ENCODE measurements at places on chromosomes 12 and 14. TPM values are rescaled to one million over a fixed set of nuclear protein-coding genes. Genes with fewer than 3 reads are reported as not detected.

DNA sequence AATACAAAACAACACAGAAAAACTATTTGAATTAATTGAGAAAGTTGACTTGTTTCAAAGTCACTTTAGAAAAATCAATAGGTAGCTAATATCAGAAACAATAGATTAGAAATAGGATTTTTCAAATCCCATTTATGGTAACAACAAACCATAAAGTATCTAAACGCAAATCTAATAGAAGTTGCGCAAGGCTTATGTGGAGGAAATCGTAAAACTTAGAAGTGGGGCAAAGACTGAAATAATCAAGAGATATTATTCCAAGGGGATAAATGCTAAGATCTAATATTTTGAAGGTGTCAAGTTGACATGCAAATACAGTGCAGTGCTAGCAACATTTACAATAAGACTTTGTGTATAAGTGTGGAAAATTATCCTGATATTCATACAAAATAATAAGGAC lies 87.2 kb downstream of the TRHDE start:
- DNase-seq, result no peak

GRCh38 chr12:15863984-15864383 lies 18.2 kb upstream of the STRAP start:
- DNase-seq, result no peak

GRCh38 chr12:27652174-27652763 lies 44.0 kb upstream of the REP15 start:
- no peak for DNase-seq

Gene ARHGEF40
- 0.40 TPM for polyA plus RNA-seq

Gene AP5M1
- polyA plus RNA-seq, result 42.4 TPM

DNA sequence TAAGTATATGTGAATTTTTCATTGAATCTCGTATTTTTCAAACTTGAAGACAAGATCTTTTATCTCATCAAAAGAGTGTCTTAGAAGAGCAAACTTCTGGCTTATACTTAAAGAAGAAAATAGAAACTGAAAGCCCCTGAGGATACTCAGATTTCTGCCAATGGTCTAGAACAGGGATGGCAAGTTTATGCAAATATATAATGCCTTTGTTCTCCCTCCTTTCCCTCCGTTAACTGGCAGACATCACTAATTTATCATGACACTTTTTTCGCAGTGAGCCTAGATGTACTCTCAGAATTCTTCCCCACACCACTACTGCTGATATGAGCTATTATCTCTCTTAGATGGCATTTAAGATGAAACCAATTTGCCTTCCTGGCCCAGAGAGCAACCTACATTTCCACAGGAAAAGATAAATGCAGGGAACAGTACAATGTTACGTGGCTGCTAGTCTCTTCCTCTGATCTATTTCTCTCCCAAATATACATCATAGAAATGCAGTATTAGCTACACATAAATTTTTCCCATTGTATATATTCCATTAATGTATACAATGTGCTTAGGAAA lies 40.0 kb upstream of the DAAM1 start:
- no peak for DNase-seq

GRCh38 chr12:91126516-91126915 lies 15.2 kb upstream of the LUM start:
- no peak for DNase-seq

- no peak for DNase-seq
Observed at GRCh38 chr12:113425960-113426453, 3.8 kb downstream of the SDSL start.

DNA sequence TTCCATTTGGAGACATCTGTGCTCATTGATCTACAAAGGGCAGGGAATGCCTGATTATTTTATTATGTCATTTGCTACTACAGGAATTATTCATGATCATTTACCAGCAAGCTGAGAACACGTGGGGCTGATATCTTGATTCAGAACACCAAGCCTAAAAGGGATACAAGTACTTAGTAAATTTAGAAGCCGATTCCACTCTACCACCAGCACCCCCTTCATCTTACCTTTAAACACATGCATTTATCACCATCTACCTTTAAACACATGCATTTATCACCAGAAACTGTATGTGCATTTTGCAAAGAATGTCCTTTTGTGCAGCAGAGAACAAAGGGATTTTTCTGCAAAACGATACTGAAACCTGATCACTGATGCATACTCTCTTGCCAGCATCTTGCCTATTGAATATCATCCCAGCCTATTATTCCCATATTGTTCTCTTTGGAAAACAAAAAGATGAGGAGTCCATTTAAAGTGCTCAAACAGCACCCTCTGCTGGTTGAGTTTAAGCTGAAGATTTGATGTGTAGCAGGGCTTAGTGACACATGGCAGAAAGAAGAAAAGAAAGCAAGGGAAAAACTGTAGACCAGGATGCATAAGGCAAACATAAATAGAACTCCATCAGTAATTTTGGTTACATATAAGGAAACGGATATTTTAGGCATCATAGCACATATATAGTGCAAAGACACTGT lies 132.6 kb upstream of the PLEKHG7 start:
- peak; percentile 35 for DNase-seq

Gene TEX52
- not detected for polyA plus RNA-seq

Gene INHBC
- polyA plus RNA-seq, result not detected

Gene P2RX2
- not detected for polyA plus RNA-seq

Gene CAPZA3
- not detected for polyA plus RNA-seq

Gene PGF
- not detected for polyA plus RNA-seq

DNA sequence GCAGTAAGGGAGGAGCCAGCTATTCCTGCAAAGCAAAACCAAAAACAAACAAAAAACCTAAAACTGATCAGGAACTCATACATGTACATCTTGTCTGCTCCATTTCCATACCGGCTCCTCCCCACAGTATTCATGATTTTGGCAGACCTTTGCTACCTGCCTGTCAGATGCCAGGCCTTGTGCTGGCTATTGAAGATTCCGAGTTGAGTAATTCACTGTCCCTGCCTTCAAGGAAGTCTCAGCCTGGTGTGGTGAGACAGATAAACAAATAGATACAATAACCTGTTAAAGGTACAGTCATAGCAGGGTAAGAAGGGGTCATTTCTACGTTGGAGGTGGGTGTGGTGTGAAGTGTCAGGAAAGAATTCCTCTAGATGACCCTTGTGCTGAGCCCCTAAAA lies 42.7 kb downstream of the SUSD6 start:
- no peak for DNase-seq

DNA sequence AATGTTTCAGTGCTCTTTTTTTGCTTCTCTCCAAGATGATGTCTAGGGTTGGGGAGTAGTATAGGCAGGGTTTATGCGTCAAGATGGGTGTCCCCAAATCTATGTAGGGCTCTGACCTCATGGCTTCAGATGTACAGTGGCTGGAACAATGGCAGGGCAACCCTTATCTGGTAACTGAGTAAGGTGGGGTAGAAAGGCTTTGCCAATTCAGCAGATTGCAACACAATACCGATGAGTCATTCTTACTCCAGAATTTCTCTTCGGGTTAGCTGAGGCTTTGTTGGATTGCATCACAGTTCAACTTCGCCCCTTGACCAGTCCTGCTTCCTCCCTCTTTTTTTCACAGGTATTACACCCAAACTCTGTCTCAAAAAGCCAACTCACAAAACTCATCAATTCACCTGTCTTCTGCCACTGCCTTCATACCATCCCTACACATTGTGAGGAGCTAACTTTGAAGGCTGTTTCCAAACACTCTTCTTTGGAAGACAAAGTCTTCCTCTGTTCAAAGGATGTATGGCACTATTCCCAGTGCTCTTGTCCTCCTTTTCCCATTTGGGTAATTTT lies 190.2 kb upstream of the CNOT2 start:
- no peak for DNase-seq

GRCh38 chr14:51951656-51952055 lies 37.7 kb upstream of the RTRAF start:
- DNase-seq, result no peak

DNA sequence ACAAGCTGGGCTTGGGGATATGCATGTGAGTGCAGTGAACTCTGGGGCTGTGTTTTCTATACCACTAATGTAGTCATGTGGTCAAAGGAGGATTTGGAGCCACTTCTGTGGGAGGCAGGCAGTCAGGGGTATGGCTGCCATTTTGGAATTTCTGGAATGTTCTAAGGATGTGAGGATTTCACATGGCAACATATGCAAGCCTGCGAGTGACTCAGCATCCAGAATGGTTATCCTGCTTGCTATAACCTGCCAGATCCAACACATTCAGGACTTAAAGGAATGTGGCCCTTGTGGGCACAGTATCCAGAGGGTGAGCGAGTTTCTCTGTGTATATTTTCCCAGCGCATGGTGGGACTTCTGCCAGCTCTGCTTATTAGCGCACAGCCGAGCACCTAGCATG lies 249.2 kb upstream of the PWP1 start:
- DNase-seq, result no peak

- DNase-seq, result no peak
Observed at GRCh38 chr12:4809013-4809448, 88.8 kb downstream of the GALNT8 start.

GRCh38 chr12:112684742-112685141 lies 106.8 kb upstream of the RPH3A start:
- DNase-seq, result no peak
